Omental fat pad (tissue), 4 donors: ENCODE measurements at places on chromosomes 1 and 21. TPM values are rescaled to one million over a fixed set of nuclear protein-coding genes. Genes with fewer than 3 reads are reported as not detected.

REN gene
- 1.4 TPM for total RNA-seq

CALML6 gene
- total RNA-seq: not detected

KCNT2 gene
- 20.9 TPM for total RNA-seq

GRCh38 chr1:224640018-224640417, 23.9 kb downstream of the CNIH3 start:
- no peak for DNase-seq
